OCI-LY7 (cell line): ENCODE measurements at places on chromosomes 5 and 9. TPM values are rescaled to one million over a fixed set of nuclear protein-coding genes. Genes with fewer than 3 reads are reported as not detected.

DNA sequence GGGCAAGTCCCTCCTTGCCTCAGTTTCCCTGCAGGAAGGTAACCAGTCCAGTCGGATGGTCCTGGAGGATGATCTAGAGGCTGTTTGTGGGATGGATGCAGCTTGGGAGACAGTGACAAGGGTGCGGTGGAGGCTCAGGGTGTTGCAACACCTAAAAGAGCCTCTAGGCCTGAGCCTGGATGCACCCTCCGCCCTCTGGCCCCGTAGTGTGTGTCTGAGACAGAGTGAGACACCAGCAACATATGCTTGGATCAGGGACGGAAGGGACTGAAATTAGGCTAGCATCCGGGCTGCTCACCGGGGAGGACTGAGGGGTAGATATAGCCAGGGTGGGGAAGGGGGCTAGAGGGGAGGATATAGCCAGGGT lies 1.1 kb downstream of the CRAT start:
- peak; percentile 16 for DNase-seq

GRCh38 chr5:156498226-156498980 lies 171.4 kb downstream of the SGCD start:
- DNase-seq = no peak

GRCh38 chr5:101904736-101905135 lies 391.3 kb downstream of the SLCO4C1 start:
- no peak for DNase-seq

DNA sequence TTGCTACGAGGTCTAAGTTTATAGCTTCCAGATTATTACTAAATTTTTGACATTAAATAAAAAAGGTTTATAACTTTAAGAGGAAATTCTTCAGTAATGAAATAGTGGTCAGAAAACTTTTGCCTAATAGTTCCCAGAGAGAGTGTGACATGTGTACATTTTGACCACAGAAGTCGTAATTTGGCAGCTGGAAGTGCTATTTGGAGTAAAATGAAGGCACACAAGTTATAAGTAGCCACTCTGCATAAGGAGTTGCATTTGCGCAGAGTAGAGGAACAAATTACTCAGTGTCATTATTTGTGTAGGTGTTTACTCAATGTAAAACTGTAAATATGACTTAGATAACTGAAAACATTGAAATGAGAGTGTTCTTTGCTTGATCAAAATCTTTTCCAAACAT lies 408.4 kb downstream of the CCDC171 start:
- DNase-seq = no peak

DNA sequence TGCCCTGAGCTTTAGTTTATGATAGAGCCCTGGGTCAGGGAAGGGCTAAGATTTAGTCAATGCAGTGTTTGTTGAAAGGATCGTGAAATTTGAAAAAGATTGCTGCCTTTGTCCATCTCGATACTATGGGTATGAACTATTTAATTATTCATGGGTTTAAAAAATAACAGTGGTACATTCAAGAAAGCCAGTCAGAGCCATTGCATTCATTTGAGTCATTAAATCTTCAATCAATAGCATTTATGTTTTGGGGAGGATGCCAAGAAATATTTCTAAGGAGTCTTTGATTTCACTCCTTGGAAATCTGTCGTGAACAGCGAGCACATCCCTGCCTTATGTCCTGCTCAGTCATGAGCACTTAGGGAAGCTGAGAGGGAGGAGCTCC lies 54.4 kb upstream of the LRRTM2 start:
- DNase-seq = no peak

The CER1 gene
- total RNA-seq = not detected in 2 replicates

The NIPAL4 gene
- total RNA-seq = not detected in 2 replicates

The TMEM203 gene
- total RNA-seq = 39.0 and 42.9 TPM in 2 replicates

The ANKRD31 gene
- total RNA-seq = 0.13 TPM in 1 of 2 replicates, not detected in the other
